Stimulated activated CD4-positive, alpha-beta T cell treated with anti-CD3 and anti-CD28 coated beads, TNF-alpha, amount 100 ng/mL, for 1 hour (primary cell): ENCODE measurements at places on chromosomes 1 and 21.

GRCh38 chr1:182601416-182601786, 2.8 kb downstream of the RGS16 start:
- peak; percentile 47 for DNase-seq

GRCh38 chr1:16926491-16927073, 4.9 kb downstream of the CROCC start:
- no peak for DNase-seq

DNA sequence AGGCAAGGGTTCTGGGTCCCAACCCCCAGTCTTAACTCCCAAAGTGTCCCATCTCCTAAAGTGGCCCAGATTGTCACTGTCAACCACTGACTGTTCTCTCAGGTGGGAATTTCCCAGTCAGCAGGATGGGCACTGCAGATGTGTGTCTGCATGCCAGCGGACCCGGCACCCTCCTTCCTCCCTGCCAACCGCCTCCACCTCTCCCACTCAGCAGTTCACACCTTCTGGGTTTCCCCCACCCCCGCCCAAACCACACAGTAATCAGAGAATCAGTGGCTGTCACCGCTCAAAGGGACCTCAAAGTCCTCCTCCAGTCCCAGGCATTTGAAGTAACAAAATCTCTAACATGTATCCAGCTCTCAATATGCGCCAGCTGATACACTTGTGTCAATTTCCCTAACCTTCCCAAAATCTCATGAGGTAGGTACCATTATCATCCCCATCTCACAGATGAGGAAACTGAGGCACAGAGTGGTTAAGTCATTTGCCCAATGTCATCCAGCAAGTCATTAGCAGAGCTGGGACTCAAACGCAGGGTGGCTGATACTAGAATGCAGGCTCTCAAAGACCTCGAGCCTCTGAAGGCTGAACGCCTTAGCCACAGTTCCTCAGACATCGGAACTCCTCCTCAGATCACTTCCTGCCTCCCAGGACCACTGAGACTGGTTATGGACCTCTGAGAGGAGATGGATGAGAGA, 4.8 kb downstream of the RUNX3 start:
- peak; percentile 69 for DNase-seq

GRCh38 chr1:204627436-204627835, 58.1 kb downstream of the LRRN2 start:
- DNase-seq, result no peak

- no peak for DNase-seq
Measured at GRCh38 chr1:234565132-234565531, 44.8 kb downstream of the IRF2BP2 start.
